ENCODE measurements at places on chromosomes 1 and 21.

DNA sequence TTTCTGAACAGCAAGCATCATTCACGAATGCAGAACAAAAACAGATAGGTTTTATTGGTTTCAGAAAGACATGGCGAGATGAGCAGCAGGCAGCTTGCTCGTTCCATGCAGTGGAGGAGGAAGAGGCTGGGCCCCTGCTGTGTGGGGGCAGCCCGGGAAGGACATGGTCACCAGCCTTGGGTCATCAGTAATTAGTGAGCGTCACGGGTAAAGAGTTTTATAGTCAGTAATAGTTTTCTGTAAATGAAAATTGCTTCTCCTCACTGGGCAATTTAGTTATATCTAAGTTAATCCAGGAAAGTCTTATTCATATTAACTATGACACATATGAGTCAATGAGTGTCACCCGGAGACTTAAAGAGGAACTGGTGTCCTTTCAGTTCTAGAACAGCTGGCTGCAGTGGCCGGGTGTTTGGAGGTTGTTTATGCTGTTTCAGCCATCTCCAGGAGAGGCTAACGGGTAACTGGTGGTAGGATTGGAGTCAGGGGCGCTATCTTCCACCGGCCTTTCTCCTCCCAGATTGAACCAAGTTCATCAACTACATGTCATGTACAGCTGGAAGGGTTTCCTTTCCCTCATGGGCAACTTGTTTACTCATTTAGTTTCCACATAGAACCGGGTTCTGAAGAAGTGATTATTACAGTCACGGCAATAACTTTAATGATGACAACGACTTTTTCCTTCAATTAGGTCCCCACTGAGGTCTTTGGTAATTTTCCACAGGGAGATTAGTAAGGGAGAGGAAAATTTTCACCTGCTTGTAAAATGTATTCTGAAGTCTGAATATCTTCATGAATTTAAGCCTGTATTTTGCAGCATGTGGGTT is 34.6 kb upstream of the SLC45A1 start:
- no peak for DNase-seq

DNA sequence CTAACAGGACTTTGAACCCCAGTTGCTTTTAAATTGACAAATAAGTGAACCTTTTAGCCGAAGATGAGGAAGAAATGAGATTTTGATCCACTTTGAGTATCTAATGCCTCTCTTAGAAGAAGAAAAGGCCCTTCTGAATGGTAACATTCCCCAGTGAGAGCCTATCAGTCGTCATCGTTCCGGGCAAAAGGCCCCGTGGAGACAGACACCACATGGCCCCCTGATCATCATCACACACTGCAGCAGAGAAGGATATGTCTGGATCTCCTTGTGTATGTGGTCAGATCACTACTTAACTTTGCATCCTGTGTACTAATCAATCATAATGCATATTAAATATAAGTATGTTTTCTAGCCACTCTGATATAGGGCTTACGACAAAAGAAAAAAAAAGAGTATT is 87.3 kb upstream of the SMYD2 start:
- no peak for DNase-seq

DNA sequence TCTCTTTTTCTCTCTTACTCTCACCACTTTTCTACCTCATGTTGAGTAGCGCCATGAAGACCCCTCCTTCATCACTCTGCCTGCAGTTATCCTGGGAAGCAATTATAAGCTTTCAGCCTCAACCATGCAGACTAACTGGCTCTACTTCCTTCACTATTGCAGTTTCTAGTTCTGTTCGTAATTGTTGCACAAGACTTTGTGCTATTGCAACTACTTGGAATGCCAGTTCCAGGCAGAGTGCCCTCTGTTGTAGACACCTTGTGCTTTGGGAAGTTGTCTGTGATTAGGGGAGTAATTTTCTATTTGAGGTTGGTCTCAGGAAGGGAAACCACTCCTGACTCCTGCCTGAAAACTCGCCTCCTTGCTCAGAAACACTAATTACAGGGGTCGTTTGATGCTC is 19.4 kb downstream of the PGM1 start:
- no peak for DNase-seq

DNA sequence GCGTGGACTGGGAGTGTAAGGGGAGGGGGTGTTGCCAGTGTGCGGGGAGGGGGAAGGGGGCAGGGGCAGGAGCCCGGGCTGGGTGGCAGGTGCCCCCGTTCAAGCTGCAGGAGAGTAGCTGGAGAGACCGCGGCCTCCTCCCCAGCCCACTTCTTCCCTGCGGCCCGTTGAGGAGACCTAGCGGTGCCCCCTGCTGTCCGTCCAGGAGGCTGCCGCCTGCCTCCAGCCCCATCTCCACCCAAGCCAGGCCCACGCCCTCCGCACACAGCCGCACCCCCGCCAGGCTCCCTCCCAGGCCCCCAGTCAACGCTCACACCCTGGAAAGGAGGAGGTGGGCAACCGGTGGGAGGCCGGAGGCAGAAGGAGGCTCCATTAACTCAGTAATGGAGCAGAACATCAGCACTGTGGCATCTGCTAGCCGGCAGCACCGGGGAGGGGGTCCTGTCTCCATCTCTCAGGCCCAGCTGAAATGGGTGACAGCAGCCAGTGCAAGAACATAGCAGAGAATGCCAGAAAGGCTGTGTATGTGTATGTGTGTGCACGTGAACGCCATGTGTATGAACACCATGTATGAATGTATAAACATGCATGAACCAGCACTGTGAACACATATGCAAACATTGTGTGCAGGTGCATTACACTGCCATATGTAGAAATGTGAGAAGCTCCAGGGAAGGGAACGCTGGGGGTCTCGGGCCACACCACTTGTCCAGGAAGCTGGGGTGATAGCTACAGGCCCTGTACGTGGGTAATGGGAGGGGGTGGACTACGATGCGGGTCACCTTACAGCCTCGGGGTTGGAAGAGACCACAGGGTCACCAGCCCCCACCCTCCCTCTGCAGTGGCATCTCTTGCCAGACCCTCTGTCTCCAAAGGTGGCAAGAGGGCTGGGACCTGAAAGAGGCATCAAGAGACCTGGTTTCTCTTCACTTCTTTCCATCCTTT is 84.6 kb downstream of the SYT2 start:
- peak; percentile 66 for DNase-seq

GRCh38 chr1:233393926-233394680 is 66.6 kb downstream of the MAP3K21 start:
- no peak for DNase-seq

DNA sequence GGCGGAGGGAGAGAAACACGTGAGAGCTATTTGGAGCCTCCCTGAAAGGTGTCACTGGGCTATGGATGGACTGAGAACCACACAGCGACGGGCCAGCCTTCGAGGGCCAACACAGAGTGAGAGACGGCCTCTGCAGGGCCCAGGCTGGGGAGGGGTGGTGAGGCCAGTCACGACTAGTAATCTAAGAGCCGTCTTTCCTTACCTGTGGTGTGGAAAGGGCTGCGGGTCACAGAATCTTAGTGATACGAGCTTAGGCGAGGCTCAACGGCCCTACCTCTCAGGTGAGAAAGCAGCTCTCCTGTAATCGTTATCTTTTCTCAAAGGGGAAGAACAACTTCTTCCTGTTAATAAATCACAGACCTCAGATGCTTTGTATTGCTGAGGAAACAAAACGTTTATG is 33.4 kb upstream of the COX20 start:
- DNase-seq, result no peak

- DNase-seq, result peak; percentile 71
Measured at GRCh38 chr1:15849775-15850324, 2.3 kb downstream of the SPEN start.

DNA sequence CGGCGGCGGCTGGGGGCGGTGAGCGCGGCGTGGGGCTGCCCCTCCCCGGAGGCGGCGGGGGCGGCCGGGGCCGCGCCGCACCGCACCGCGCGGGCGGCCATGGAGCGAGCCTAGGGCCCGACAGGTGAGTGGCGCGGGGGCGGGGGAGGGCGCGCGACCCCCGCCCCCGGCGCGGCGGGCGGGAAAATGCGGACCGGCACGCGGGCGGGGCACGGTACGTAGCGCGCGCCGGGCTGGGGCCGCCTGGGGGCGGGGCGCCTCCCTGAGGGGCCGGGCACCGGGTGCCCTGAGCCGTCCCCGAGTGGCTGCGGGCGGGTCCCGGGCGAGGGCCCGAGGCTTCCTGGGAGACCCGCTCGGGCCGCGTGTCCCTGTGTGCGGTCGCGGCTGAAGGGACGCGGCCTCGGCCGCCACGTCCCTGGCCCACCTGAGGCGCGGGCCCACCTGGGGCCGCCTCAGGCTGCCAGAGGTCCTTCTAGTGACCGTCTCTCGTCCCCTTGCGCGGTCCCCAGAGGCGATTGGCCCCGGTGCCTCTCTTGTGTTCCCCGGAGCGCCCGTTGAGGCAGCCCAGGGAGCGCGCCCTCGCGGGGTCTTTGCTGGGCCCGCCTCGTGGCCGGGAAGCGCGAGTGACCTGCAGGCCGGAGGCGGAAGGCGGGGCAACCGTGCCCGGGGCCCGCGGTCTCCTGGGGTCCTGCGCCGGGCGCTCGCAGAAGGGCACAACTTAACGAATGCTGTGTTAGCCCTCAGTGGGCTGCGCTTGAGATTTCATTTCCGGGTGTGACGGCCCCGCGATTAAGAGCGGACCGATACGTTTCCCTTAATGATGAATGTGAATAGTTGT is 500 bp downstream of the FAM20B start:
- DNase-seq, result peak; percentile 35

DNA sequence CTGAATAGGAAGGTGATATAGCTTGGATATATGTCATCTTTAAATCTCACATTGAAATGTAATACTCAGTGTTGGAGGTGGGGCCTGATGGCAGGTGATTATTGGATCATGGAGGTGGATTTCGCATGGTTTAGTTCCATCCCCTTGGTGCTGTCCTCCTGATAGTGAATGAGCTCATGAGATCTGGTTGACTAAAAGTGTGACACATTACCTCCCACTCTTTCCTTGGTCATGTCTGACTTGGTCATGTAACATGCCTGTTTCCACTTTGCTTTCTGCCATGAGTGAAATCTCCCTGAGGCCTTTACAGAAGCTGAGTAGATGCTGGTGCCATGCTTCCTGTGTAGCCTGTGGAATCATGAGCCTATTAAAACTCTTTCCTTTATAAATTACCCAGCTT is 664.5 kb upstream of the NR5A2 start:
- DNase-seq, result no peak

GRCh38 chr1:168301664-168302320 is 21.1 kb downstream of the TBX19 start:
- DNase-seq, result peak; percentile 67

- peak; percentile 86 for DNase-seq
Measured at GRCh38 chr1:185733818-185734735, at the start of gene HMCN1. TSS of gene HMCN1 (plus strand) at chr1:185734391. CDS start at chr1:185734780, 389 bp downstream.

- no peak for DNase-seq
Measured at GRCh38 chr1:159751031-159751430, 29.7 kb upstream of the DUSP23 start.

GRCh38 chr1:161350671-161351070 is 17.0 kb downstream of the CFAP126 start:
- no peak for DNase-seq

DNA sequence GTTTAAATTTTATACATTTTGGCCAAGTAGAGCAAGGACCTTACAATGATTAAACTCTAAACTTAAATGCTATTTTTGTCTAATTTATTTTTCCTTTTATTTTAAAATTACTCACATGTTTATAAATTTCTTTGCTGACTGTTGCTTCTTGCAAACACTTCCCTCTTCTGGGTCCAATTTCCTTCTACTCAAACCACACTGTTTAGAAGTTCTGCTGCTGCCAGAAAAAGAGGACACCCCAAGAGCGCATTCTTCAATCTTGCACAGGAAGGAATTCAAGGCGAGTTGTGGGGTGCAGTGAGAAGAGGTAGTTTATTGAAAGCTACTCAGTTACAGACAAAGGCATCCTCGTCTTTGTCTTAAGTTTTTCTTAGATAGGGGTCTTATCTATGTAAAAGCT is 88.5 kb upstream of the NEK7 start:
- DNase-seq, result no peak

DNA sequence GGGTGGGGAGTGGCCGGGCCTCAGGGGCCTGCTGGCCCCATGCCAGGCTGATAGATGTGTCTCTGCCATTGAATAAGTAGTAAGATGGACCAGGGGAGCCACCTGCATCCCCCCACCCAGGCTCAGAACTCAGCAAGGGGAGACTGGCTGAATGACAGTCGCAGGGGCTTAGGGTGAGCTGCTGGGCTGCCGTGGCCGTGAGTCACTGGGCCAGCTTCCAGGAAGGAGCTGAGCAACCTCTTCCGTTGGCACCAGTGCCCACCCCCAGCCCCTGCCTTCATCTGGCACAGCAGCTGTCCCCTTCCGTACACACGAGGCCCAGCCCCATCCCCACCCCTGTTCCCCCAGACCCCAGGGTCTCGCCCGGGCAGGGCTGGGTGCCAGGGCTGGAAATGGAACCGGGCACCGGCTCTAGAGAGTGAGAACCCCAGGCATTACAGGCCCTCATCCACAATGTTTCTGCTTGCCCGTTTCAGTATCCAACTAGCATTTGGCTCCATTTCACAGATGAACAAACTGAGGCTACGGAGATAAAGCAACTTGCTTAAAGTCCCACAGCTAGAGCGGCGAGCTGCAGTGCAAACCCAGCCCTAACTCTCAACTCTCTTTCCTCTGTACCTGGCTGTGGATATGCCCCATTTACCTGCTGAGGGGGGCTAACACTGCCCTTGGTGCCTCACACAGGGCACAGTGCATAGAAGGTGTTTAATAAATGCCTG is 10.2 kb downstream of the WNT4 start:
- peak; percentile 61 for DNase-seq

- DNase-seq, result no peak
Measured at GRCh38 chr1:234938924-234939323, 189.7 kb downstream of the TOMM20 start.

GRCh38 chr1:41576206-41576605 is 91.7 kb upstream of the EDN2 start:
- DNase-seq, result no peak

- DNase-seq, result no peak
Measured at GRCh38 chr1:115829947-115830346, 11.0 kb downstream of the NHLH2 start.

GRCh38 chr1:14970799-14971141 is 182.8 kb upstream of the TMEM51 start:
- DNase-seq, result peak; percentile 31

DNA sequence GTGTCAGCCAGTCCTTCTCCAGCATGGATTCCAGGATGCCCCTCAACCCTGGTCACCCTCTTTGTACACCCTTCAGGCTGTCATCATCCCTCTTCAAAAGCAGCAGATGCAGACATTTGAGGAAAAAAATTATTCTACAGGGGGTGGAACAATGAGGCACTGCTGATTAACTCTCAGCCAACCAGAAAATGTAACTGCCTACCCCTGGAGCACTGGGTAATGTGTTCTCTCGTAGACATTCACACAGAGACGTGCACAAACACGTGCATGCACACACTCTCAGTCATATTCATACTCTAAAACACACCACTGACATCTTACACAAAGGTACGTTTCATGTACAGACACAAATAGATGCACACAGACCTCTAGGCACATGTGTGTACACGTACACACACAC is 175.4 kb downstream of the TRABD2B start:
- DNase-seq, result no peak

GRCh38 chr21:46295996-46296752 is 10.0 kb downstream of the YBEY start:
- DNase-seq, result peak; percentile 90

GRCh38 chr1:180175806-180176205 is 21.1 kb downstream of the QSOX1 start:
- DNase-seq, result no peak

Measured in fibroblast of skin of abdomen (primary cell).